M059J (cell line): ENCODE measurements at places on chromosomes 6 and 20.

GRCh38 chr20:5056801-5057599, 55.7 kb upstream of the SLC23A2 start:
- DNase-seq, result peak; percentile 68

DNA sequence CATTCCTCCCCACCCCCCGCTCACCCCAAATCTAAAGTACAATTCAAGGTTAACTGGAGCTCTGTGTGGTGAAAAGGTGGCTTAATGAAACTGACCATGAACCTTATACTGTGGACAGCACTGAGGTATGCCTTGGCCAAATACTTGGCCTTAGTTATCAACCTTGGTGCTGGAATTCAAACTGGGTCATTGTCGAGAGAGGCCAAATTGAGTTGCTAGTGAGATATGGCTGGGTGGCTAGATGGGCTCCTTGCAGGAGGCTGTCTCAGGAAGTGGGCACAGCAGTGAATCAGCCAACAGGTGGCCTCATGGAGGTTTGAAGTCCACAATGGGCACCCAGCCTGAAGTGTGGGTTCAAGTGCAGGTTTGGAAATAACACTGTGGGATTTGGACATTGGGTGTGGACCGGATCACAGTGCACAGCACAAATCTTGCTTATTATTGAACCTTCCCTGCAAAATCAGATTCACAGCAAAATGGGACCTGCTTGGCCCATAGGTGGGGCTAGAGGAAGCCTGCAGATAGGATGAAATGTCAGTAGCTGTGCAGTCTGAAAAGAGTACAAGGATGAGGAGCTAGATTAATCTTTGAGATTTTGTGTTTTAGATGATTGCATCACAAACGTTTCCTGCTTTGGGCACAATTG, 5.6 kb upstream of the BTBD3 start:
- DNase-seq, result peak; percentile 49

DNA sequence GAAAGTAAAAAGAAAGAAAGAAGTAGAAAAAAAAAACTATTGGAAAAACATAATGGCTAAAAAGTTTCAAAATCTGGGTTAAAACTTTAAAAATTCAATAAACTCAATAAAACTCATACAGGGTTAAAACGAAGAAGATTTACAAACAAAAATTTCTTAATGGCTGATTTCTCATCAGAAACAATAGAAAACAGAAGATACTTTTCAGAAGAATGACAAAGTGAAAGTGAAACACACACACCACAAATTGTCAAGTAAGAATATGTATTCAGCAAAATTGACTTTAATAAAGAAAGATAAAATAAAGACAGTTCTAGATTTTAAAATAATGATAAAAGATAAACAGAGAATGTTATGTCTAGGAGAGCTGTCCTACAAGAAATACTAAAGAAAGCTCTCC, 618.9 kb upstream of the GJE1 start:
- peak; percentile 19 for DNase-seq

GRCh38 chr20:64258071-64258823, 2.7 kb downstream of the PCMTD2 start:
- no peak for DNase-seq

DNA sequence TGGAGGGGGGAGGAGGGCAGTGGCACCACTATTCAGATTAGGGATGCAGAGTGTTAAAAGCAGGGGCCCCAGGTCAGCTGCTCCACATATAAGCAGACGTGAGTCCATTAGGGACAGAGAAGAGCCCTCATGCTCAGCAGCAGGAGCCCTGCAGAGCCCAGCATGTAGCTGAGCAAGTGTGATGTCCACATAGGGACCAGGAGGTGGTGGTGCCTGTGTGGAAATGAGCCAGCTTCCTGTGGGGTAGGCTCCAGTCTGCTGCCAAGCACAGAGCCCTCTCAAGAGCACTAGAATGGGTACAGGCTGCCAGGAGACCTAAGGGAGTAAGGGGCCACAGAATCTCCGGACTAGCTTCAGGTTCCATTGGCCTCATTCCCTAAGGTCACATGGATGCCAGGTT, 57.9 kb upstream of the MLN start:
- no peak for DNase-seq

- no peak for DNase-seq
Measured at GRCh38 chr6:138272533-138273315, 54.4 kb upstream of the PBOV1 start.

- no peak for DNase-seq
Measured at GRCh38 chr20:18466574-18466893, 296 bp downstream of the DZANK1 start.
